HT1080 (cell line): ENCODE measurements at places on chromosomes 4 and X. TPM values are rescaled to one million over a fixed set of nuclear protein-coding genes. Genes with fewer than 3 reads are reported as not detected.
A peak's percentile ranks its signal among the peaks of the same experiment; 100 is the strongest.

DNA sequence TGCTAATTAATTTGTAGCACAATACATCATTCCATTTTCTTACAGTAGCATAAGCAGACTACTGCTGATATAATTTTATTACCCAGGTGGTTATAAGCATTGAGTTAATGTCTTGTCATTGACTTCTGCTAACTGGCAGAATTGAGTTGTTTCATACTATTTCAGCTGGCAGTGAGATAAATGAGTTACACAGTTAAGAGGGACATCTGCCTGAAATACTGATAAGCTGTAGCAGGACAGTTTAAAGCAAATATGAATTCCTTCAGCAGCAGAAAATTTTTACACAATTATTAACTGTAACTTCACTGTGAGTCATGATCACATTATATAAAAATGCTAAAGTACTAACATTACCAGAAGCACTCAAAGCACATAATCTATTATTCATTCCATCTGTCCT, 326.8 kb downstream of the INPP4B start:
- no peak for DNase-seq

GRCh38 chr4:57278780-57279179, 168.6 kb upstream of the IGFBP7 start:
- DNase-seq: no peak

DNA sequence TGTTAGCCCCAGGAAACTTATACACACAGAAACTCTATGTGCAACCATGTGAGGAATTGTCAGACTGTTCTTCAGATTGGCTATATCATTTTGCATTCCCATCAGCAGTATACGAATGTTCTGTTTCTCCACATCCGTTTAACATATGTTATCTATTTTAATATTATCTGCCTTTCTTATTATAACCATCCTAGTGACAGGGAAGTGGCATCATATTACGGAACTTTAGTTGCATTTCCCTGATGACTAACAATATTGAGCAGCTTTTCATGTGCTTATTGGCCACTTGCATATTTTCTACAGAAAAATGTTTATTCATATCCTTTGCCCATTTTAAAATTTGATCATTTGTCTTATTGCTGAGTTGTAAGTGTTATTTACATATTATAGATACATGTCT, 36.5 kb upstream of the IL15 start:
- no peak for DNase-seq

DNA sequence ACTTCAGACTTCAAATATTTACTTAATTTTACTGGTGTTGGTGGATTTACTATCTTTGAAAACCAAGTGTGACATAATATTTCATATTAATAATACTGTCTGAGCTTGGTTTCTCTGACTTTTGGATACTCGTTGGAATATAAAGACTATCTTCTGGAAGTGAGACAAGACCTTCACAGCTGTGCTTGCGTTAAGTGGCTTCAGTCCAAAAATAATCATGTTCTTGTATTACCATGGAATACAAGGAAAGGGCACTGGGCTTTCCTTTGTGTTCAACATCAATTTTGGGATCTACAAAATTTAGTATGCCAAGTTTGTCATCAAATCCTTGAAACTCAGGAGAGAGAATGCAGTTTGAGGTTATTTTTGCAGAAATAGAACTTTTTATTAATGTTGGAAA, 712.4 kb upstream of the LCORL start:
- DNase-seq: no peak

GRCh38 chr4:42816880-42817400, 75.6 kb upstream of the GRXCR1 start:
- DNase-seq: no peak

DNA sequence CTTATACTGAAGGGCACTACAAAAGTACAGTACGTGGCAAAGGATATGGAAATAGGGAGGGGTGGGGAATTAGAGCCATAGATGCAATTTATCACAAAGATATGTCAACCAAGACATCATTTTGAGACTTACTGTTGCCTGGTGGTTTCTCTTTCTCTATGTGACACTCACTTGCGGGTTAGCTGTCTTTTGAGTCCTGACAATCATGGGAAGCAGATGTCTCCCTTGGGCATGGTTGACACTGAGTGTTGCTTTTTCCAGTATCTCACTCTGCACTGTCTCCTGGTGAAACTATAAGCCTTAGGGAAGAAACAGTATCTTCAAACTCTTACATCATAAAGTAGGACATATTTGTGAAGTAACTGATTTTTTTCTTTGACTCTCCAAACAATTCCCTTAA, 383.5 kb upstream of the LCORL start:
- DNase-seq: no peak

- no peak for DNase-seq
Observed at GRCh38 chr4:186158021-186158813, 33.1 kb upstream of the CYP4V2 start.

GRCh38 chrX:46317163-46317562, 228.1 kb downstream of the ZNF674 start:
- no peak for DNase-seq

DNA sequence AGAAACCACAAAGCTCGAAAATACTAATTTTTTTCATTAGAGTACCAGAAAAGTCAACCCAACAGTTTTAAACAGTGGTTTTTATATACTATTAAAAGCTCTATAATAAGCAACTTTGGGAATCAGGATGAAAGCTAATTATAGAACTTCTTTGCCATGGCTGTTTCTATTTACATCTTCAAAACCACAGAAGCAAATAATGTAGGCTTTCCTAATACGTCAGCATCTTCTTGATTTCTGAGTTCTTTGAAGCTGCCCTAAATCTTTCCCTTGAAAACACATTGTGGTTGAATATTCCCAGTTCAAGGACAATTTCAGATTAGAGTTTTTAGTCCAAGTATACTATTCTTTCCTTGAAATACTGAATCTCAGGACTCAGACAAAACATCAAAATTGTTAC, 460.2 kb upstream of the FAT1 start:
- DNase-seq: no peak

DNA sequence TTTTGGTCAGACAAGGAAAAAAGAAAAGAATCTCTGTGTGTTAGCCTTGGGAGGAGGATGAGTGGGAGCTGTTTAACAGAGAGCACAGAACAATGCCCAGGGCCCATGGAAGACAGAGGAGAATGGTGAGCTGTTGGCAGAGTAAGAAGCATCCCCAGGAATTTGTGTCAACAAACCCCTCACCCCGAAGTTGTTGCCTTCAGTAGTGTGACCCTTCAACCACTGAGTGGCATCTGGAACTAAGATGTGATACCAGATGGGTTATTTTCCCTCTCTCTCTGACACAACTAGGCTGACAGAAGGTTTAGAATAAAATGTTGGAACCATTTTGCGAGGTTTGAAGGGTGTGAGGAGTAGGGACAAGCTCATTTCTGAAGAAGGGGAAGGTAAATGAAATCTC, 25.1 kb downstream of the IGSF1 start:
- DNase-seq: no peak

DNA sequence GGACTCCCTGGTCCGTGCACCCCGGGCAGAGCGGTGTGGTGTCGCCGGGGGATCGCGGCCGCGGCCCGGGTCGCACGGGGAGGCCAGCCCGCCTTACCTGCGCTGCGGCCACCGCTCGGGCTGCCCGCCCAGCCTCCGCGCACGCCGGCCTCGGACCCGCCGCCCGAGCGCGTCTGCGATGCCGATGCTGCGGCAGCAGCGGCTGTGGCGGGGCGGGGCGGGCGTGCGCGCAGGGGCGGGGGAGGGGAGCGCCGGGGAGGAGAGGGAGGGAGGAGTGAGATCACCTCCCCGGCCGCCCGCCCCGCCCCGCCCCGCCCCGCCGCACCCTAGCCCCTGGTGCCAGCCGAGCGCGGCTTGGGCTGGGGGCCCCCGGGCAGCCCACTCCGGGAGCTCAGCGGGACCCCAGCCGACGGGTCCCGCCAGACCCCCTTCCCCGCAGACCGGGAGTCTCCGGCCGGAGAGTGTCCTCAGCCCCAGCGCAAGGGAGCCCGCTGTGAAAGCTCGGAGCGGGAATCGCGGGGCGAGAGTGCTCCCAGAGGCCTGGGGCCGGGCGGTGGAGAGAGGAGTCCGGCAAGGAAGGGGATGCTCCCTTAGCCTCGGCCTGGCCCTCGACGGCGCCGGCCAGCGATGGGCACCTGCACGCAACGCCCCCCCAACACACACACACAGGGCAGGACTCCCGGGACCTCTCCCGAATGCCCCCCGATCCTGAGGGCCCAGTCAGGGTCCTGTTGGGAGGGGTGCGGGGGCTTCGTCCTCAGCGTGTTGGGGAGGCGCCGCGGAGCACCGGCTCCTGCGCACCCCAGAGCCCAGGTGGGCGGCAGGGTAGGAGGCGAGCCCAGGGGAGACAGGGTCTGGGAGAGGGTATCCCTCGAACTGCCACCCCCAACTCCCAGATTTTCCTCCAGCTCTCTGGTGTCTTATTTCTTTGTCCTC, at the start of gene L1CAM:
Gene L1CAM (minus strand): TSS at position 206 of the 936 bp plus-strand sequence. CDS start 10,337 bp downstream, outside the sequence.
- no peak for DNase-seq

GRCh38 chrX:136157187-136157586, 9.9 kb downstream of the FHL1 start:
- no peak for DNase-seq

DNA sequence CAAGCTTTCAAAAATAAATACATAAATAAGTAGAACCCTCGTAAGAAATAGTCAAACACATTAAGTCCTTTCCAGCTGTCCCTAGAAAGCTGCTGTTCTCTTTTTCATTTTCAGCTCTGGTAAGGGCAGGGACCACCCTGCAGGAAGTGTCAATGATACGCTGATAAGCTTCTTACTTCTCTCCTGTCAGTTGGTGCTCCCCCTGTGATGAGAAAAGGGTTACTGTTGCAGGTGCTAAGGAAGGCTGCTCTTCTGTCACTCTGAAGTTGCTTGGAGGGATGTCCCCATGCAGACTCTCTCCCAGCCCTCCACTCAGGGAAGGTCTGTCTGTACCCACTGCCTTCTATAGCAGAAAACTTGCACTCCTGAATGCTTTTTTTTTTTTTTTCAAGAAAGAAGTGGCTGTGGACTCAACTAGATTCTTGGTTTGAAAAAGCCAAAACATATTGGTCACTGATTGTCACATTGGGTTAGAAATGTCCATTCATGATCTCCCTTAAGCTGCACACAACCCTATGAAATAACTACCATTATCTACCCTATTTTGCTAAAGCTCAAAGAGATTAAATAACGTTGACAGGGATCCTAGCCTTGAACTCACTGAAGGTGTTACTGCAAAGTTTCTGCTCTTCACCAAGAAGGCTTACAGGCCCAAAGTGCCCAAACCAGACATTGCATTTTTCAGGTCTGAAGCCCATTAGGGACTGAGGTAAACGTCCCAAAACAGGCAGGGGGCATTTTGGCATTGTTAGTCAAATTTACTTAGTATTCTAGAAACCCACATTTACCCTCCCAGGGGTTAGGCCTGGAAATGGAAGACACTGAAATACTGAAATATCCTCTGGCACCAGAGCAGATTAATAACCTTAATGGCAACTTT, 1.2 kb downstream of the CXCL3 start:
- no peak for DNase-seq

DNA sequence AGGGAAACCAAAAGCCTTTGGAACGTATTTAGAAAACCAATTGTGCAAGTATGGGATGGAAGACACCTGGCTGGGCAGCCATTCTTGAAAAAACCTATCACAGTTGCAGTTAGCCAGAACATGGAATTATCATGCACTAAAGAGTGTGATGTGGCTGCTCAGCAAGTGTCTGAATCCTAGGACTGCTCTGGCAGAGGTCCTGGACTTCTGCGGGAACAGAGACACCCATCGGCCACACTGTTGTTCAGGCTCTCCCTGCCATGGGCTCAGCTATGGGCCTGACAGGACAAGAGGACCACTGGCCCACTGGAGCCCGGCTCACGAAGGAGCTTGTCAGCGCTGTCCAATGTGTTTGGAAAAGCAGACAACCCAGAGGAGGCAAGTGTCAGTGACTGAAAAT, 115.7 kb upstream of the GPC4 start:
- no peak for DNase-seq

DNA sequence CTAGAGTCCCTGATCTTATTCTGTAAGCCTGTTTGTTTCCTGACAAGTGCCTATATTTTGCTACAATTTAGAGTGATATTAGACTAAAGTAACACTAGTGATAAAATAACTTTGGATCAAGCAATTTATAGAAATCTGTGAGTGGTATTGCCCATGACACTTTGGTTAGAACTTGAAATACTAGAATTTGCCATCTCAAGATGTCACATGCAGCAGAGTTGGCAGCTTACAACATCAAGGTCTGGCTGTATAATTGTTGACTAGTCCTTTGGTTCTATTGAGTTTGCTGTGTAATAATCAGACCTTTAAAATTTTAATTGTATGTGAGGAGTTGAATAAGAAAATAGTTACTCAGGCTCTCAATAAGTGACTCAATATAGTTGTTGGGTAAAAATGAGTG, 167.1 kb downstream of the RAPGEF2 start:
- DNase-seq: no peak

GRCh38 chr4:68267433-68267944, 22.0 kb upstream of the TMPRSS11B start:
- peak; percentile 48 for DNase-seq

DNA sequence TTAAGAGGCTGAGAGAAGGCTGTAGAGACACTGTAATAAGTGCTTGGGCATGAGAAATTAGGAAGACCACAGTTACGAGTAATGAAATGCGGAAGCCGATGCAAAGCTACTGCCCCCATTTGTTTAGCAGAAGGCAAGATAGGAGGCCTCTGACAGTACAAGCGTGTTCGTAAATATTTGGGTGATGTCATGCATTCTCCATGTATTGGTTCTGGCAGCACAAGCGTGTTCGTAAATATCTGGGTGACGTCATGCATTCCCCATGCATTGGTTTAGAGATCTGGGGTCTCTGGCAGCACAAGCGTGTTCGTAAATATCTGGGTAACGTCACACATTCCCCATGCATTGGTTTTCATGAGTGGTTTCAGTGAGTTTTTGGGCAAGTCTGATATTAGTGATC, 661.5 kb upstream of the FRG1 start:
- DNase-seq: no peak

- DNase-seq: peak; percentile 21
Observed at GRCh38 chrX:12777670-12778069, 13.5 kb upstream of the PRPS2 start.

The SHROOM4 gene
- 1.5 and 1.9 TPM in 2 replicates for total RNA-seq

The FTHL17 gene
- not detected in 2 replicates for total RNA-seq

The KLKB1 gene
- total RNA-seq: not detected in 2 replicates

The KIT gene
- total RNA-seq: under 0.01 and 0.21 TPM in 2 replicates

The CABS1 gene
- not detected in 2 replicates for total RNA-seq

The GAB3 gene
- 6.9 and 17.5 TPM in 2 replicates for total RNA-seq

The HAND2 gene
- 1.2 TPM in 2 replicates for total RNA-seq

The LONRF3 gene
- total RNA-seq: 0.77 TPM in 1 of 2 replicates, not detected in the other

The MAP9 gene
- 5.4 and 5.7 TPM in 2 replicates for total RNA-seq

The FAM236B gene
- not detected in 2 replicates for total RNA-seq

The SYNPO2 gene
- 0.08 and 0.37 TPM in 2 replicates for total RNA-seq

The ZNF630 gene
- not detected in 2 replicates for total RNA-seq

The UCP1 gene
- 0.07 TPM in 1 of 2 replicates, not detected in the other for total RNA-seq

The TBC1D8B gene
- 0.94 and 1.9 TPM in 2 replicates for total RNA-seq

The ZNF711 gene
- 0.13 and 0.16 TPM in 2 replicates for total RNA-seq

The EDNRA gene
- 14.9 and 15.0 TPM in 2 replicates for total RNA-seq

The STK32B gene
- 0.37 and 1.1 TPM in 2 replicates for total RNA-seq

The IQCM gene
- not detected in 2 replicates for total RNA-seq

The SLC10A4 gene
- 1.00 and 1.1 TPM in 2 replicates for total RNA-seq

The JCHAIN gene
- not detected in 2 replicates for total RNA-seq
